Activated CD4-positive, alpha-beta T cell treated with anti-CD3 and anti-CD28 coated beads, Interleukin-2, amount 10 ng/mL, durations not matched to agents 7 days and 5 days (primary cell): ENCODE measurements at places on chromosomes 4 and X.

DNA sequence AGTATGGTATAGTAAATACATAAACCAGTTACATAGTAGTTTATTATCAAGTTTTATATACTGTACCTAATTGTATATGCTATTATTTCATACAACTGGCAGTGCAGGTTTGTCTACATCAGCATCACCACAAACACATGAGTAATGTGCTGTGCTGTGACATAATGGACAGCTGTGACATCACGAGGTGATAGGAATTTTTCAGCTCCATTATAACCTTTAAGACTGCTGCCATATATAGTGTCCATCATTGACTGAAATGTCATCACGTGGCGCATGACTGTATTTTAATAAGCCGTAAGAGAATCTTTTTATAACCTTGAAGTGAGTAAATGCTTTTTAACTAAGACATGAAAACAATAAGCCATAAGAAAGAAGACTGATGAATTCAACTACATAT lies 44.8 kb upstream of the ANK2 start:
- no peak for DNase-seq

GRCh38 chr4:116539744-116540143 lies 545.6 kb downstream of the TRAM1L1 start:
- DNase-seq, result no peak

DNA sequence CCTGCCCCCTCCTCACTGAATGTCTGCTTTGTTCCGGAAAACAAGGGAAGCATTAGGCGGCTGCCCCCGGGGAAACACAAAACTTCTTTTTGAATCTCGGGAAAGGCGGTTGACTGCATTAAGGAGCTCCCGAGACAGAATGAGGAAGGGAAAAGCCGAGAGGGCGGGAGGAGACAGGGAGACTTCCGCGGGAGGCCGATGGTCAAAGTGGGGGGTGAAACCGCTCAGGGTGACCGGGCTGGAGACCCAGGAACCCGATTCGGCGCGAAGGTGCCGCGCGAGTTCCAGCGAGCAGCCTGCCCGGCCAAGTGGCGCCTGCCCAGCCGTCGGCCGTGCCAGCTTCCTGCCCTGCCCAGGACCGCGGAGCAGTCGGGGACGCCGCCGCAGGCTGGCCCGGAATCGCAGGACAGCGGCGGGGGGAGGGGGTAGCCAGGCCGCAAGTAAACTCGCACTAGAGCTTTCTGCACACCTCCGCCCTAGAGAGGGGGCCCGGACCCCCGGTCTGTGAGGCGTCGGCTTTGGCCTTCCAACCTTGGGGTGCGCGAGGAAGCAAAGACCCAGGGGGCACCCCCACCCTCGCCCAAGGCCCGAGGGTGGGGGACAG lies 55.1 kb upstream of the BCOR start:
- DNase-seq, result no peak

DNA sequence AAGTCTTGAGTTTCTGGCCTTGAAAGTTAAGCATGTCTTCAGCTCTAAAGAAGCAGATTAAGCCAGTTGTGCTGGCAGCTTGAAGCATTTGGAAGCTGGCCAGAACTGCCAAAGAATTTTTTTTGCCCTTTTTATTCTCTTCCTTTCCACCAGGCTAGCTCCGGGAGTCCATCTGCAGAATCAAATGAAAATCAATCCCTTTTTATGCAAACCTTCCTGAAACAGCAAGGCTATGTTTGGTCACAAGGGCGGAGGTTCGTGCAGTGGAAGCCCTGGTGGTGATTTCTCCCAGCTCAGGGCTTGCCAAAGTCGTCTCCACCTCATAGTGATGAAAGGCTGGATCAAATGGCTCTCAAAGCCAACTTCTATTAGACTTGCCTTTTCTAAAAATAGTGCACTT lies 21.6 kb upstream of the C4orf54 start:
- DNase-seq, result no peak

DNA sequence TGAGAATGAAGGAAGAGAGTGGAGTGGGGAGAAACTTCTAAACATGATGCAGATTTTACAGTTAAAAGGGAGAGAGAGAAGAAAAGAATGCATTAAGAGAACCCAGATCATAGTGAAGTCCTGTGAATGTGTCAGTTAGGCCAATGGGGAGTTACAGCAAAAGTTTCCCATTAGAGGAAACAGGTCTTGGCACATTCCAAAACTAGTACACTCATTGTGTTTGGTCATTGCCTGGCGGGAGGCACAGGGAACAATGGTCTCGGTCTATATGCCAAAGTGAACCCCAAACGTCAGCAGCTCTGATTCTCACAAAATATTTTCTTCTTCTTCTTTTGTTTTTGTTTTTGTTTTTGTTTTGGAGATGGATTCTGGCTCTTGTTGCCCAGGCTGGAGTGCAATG lies 284.5 kb upstream of the CTSO start:
- no peak for DNase-seq

DNA sequence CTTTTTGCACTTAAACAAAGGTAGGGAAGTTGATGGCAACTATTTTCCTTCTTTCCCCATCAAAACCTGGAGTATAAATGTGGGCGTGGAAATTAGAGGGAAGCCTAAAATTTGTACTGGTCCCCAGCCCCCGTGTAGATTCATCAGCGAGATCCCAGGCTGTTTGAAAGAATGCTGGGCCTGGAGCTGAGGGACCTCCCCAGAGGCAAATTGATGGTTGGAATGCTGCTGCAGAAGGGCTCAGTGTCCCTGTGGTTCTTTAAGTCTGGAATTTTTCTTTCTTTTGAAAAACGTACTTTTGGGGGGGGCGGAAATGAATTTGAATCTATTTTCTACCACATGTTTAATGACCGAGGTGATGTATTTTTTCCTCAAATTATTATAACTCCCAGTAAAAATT lies 197.2 kb downstream of the CBR4 start:
- DNase-seq, result no peak

DNA sequence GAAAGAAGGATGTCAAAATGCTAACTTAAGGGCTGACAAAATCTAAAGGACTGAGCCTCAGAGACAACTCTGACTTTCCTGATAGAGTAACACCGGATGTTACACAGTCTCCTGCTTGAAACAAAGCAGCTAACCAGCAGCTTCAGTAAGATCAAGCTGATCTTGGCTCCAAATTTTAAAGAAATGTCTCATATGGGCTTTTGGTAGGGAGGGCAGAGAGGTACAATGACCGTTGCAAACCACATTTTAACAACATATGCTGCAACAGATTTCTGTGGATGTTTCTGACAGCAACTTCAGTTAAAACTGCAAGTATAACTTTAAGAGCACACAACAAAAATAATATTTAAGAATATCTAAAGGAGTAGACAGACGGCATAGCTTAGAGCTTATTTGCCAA lies 9.1 kb downstream of the RPGR start:
- no peak for DNase-seq

GRCh38 chrX:119121341-119121740 lies 6.3 kb downstream of the KIAA1210 start:
- no peak for DNase-seq

- DNase-seq, result no peak
These were observed 15.8 kb upstream of the CLTRN start for GRCh38 chrX:15680401-15680800.

- no peak for DNase-seq
These were observed 80.9 kb downstream of the KDM6A start for GRCh38 chrX:44953734-44954502.

DNA sequence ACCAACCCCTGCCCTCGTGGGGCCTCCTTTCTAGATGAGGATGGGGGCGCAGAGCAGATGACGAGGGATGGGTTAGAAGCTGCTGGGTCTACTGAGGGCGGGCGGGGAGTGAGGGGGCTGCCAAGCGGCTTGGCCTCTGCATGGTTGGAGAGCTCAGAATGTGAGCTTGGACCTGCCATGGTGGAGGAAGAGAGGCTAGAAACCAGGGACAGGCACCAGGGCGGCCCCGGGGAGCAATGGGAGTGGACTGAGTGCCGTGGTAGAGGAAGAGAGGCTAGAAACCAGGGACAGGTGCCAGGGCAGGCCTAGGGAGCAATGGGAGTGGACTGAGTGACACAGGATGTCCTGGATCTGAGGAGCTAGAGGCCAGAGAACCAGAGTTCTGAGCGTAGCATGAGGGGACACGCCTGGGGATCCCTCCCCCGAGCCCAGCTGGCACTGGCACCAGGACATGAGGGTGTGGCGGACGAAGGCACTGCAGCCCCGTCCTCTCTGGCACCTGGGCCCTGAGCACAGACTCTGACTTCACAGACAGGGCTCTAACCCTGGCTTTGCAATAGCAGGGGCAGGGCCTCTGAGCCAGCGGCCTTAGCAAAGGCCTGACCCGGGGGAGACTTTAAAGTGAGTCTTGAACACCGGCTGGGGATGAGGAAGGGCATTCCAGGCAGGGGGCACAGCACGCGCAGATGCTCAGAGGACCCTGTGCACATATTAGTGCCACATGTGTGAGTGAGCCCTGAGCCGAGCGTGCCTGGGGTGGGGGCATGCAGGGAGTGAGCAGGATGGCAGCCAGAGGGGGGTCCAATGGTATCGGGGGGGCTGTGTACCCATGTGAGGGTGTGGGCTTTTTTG lies 214.0 kb upstream of the PSAPL1 start:
- DNase-seq, result no peak

DNA sequence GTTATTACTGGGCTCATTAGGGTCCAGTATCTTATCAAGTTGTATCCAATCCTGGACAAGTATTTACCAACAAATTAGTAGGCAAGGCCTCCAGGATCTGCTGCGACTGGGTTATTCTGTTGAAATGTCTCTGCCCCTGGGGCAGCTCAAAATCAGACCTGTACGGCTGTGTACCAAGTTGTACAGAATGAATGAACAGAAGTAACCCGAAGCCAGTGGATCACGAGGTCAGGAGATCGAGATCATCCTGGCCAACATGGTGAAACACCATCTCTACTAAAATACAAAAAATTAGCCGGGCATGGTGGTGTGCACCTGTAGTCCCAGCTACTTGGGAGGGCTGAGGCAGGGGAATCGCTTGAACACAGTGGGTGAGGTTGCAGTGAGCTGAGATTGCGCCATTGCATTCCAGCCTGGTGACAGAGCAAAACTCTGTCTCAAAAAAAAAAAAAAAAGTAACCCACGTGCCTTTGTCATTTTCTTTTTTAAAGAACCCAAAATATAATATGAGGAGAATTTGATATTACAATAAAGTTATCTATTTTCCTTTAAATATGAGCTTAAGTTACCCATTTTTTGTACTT lies 127.3 kb downstream of the CBR4 start:
- DNase-seq, result no peak

DNA sequence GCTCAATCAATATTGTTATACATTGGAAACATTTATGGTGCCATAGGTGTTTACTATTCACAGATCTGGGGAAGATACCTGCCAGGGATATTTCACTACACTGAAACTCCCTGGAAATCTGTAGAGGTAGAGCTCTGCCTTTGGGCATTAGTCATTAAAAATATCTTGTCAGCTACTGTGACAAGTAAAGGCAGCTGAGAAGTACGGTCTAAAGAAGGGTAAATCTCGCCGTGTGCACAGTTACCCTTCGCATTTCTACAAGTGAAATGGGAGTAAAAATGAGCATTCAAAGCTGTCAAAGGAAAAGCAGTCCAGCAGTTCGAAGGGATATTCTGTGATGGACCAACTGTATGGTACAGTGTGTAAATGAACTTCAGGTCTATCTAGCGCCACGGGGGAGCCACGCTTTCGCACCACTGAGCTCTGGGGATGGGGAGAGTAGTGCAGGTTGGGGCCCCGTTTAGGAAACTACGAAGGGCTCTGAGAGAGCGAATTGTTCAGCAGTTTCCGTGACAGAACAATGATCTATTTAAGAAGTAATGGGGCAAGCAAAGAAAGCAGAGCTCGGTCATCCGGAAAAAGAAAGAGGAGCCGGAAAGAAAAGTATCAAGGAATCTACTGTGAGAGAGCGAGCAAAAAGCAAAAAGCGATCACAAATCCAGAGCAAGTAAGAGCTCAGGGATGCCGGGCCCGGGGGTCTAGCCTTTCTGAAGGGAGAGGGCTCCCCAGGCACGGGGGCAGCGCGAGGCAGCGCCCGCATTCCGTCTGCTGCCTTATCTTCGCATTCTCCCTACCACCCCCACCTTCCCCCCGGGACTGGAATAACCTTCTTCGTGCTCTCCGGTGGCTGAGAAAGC lies 646 bp downstream of the TIGD4 start:
- peak; percentile 31 for DNase-seq

GRCh38 chr4:185341841-185342240 lies 53.9 kb downstream of the LRP2BP start:
- DNase-seq, result no peak

DNA sequence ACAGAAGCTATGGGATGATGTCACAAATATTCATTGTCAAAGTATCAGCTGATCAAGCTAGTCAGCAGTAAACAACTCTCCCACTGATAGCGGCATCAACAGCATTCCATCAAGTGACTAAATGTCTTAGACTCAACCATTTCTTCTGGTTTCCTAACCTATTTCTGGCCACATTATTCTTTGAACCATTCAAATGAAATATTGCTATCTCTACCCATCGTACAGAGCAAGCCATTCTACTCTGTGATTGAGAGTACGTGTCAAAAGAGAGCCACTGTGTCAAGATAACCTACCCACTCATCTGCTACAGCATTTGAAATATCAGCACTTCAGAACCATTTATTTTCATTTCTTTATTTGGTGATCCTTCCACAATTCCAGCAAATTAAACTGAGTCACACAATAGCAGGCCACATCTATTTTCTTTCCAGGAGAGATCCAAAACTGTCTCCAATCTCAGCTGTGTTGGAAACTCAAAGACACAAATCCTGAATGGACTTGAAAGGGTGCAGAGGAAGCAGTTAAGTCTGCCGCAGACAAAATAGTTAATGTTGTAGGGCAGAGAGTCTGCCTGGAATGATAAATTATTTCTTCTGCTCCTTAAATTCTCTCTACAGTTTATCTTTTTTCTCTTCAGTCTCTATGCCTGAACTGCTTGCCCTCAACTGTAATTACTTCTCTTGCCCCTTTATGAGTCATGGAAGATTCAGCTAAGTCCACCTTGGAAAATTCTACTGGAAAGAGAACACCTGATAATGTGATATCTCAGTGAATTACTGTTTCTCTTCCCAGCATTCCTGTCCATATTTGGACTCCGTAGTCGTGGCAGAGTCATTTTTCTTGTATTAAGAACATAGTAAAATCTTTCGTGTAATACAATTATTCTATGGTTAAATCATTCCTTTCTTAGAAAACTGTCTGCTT lies 364.8 kb downstream of the PDGFC start:
- no peak for DNase-seq

GRCh38 chr4:70737006-70737405 lies 15.2 kb downstream of the RUFY3 start:
- peak; percentile 29 for DNase-seq

- no peak for DNase-seq
These were observed 208.2 kb downstream of the EVC2 start for GRCh38 chr4:5500165-5500564.

- peak; percentile 9 for DNase-seq
These were observed 763.0 kb downstream of the DMD start for GRCh38 chrX:32448320-32448719.
